Tibial nerve (tissue), 4 donors: ENCODE measurements at places on chromosomes 6 and 20. TPM values are rescaled to one million over a fixed set of nuclear protein-coding genes. Genes with fewer than 3 reads are reported as not detected.

GRCh38 chr6:19719691-19720128 is 117.5 kb upstream of the ID4 start:
- no peak for DNase-seq

GRCh38 chr6:16224409-16224808 is 14.0 kb upstream of the GMPR start:
- DNase-seq = no peak

DNA sequence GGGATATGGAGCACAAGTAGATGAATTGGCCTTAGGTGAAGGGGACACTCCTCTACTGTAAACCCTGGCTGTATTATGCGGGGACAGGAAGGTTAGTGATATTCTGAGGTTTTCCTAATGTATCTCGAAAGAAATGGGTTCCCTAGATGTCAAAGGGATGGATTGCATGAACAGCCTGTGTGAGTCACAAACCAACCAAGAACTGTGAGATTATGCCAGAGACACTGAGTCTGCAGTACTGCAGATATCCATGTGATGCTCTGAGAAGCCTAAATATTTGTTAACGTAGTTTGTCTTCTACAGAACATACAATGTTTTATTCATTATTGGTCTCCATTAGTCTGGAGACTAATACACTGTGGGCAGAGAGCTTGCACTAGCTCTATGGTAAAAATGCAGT is 182.2 kb downstream of the AKAP7 start:
- DNase-seq = no peak

GRCh38 chr6:52994839-52995088 is 320 bp downstream of the GSTA4 start:
- no peak for DNase-seq

DNA sequence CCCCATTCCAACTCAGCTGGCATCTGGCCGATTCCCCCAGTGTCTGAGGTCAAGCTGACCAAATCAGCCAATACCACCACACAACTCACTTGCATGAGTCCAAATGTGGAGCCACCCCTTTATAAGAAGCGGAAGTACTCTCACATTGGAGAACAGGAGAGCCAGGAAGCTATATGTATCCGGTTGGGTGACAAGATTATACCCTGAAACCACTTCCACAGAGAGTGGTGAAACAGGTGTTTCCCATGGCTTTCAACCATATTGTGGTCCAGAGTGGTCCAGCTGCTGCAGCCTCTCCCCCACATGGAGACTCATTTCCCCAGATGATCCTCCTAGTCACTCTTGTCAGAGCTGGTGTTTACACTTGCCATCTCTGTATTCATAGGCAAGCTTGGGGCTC is 24.0 kb upstream of the SERINC1 start:
- no peak for DNase-seq

DNA sequence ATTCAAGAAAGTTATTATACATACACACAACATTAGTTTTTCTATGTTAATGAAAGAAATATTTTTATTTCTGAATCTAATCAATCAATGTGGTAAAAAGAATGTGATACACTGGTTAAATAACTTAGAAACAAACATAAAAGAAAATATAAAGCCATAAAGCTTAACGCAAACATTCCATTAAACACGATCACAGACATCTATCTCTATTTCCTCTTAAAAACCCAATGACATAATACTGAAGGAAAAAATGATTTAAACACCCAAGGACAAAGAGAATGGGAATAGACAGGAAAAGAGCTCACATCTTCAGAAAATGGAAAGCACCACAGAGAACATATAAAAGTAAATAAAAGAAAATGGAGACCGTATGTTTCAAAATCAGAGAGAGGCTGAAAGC is 19.4 kb downstream of the ZUP1 start:
- DNase-seq = no peak

GRCh38 chr20:43955062-43955749 is 40.6 kb downstream of the TOX2 start:
- no peak for DNase-seq

- no peak for DNase-seq
Measured at GRCh38 chr20:35773154-35773751, 1.4 kb downstream of the PHF20 start.

DNA sequence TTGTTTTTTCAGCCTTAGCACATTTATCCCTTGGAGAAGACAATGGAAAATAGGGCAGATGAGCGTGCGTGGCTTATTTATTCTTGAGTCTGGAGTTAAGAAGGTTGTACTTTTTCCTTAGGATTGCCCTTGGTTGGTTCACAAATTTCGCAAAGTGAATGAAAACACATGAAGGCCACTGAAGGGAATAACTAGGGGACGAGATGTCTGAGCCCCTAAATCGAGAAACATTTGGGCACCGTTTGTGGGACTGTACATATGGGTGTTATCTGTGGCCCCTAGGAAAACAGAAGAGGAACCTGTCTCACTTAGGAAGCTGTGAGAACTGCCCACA is 19.4 kb upstream of the TRIM27 start:
- no peak for DNase-seq

RREB1 gene
- 32.3 TPM for total RNA-seq

- no peak for DNase-seq
Measured at GRCh38 chr6:13763740-13764381, 50.5 kb downstream of the MCUR1 start.

ISM1 gene
- 19.3 TPM for total RNA-seq

DNA sequence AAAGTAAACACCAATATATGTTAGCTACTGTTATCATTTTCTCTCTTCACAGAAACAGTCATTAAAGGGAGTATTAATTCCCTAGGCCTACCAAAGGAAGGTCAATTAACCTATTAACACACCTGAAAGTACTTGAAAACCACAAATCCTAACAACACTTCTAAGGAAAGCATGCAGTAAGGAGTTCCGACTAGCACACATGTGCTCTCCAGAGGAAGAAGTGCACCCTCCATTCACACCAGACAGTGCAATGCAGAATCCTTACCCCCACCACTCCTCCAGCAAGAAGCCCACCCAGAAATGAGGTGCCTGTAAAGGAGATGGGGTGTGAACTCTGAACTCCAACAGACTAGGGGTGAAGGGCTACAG is 58.7 kb downstream of the EPB41L2 start:
- no peak for DNase-seq

HSF2 gene
- total RNA-seq = 23.5 TPM

DNA sequence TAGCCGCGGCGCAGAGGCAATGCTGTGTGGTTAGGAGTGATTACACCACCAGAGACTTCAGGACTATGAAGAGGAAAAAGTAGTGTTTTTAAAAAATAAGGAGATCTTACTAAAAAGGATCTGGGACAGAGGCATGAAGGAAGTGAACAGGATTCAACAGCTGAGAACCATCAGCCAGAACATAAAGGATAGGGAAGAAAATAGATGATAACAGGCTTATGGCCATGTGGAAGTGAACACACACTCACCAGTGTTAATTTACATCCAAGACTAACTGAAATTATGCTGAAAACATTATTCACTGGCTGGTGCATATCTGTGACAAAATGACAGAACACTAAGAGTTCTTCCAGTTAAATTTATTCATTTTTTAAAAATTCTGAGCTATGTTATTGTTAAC is 47.5 kb upstream of the BCLAF1 start:
- no peak for DNase-seq

FABP7 gene
- total RNA-seq = not detected

- no peak for DNase-seq
Measured at GRCh38 chr20:52496191-52496590, 304.6 kb upstream of the ZFP64 start.

DNA sequence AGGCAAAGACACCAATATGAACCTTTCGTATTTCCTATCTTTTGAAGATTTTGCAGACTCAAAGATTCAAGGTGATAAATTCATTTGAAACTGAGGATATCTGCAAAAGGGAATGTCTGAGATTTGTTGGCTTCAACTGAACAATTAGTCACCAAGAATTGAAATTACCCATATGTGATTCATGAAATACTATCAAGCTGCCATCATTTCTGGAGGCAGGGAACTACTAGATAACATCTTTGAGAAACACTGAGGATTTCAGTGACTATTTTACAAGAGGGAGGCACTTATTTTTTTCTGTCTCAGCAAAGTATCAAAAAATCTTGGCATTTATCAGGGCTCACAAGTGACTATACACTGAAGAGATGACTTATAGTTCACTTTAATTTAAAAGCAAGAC is 39.8 kb upstream of the MMS22L start:
- DNase-seq = no peak

DNA sequence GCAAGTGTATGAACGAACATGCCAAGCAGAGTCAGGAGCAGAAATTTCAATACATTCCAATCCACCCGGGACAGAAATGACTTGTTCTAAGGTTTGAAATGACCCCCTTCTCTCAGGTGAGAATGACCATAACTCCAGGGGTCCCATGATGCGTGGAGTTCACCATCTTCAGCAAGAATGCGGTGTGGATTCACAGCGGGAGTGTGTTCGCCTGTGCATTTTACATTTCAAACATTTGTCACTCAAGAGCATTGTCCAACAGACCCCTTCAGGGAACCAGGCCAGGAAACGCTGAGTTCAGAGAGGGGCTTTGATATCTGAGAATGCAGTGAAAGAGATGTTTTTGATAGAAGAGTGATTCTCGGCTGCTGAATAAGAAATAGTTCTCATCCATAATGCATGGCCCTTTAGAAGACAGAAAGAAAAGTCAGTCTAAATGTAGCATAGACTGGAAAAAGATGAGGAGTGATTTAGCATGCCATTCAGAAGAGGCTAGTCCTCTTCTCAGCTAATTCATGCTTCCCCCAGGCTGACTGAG is 200.3 kb upstream of the KCNG1 start:
- DNase-seq = no peak

GRCh38 chr20:63343460-63344445 is 17.4 kb downstream of the CHRNA4 start:
- DNase-seq = no peak

DNA sequence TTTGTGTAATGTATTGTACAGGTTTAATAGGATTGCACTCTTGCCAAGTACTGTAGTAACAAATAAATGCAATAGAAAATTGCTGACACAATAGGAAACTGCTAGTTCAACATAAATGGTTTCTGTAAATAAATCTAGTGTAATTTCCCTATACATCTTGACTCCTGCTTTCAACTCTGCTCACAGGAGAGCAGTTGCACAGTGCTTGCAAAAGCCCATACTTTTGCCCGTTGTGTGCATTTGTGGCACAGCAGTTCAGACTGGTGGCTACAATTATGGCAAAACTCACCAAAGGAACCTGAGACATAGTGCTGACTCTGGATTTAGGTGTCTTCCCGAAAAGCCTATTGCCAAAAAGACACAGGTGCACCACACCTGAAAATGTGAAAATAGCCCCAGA is 953.3 kb upstream of the SLC35B3 start:
- no peak for DNase-seq

- DNase-seq = peak; percentile 60
Measured at GRCh38 chr6:32952817-32953739, at the start of gene HLA-DMA. TSS of gene HLA-DMA (minus strand) at chr6:32953097. CDS start at chr6:32953036, 61 bp downstream.

PNLDC1 gene
- total RNA-seq = not detected

MMP24OS gene
- 35.2 TPM for total RNA-seq

DNA sequence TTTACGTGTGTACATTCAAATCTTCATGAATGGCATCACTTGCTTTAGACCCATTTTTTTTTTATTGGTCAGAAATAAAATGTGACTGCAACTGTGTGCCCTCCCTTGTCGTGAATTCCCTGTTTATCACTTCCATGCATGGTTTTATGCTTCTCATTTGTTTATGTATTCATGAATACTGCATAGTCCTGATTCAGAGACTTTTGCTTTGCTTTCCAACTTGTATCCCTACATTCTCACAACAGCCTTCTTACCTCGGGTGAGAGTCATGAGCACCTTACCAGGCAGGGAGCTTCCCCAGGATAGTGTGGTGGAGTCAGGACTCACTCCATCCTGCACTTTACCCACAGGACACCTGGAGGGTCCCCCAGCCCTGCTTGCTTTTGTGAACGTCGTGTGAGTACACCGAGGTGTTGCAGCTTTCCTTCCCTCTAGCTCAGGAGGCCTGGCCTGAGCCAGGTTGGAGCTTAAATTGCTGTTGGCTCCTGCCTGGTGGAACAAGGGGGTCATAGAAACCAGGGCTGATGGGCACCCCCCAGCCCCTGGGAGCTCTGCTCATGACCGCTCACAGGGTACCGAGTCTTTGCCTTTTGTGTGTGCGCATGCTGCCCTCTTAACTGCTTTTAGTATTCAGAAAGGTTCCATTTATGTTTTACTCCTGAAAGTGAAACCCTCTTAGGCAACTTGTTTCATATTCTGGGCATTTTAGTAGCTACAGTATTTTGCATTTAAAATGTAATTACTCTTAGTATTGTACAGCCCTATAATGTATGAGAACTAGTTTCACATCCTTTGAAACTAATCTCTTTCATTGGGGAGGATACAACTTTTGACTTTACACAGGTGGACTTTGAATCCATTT is 66.0 kb downstream of the CDS2 start:
- no peak for DNase-seq

CYP39A1 gene
- total RNA-seq = 3.3 TPM

- no peak for DNase-seq
Measured at GRCh38 chr6:158410784-158411183, 98.5 kb downstream of the TULP4 start.

GRCh38 chr20:25196786-25197120 is 1.2 kb downstream of the ENTPD6 start:
- DNase-seq = no peak

DNA sequence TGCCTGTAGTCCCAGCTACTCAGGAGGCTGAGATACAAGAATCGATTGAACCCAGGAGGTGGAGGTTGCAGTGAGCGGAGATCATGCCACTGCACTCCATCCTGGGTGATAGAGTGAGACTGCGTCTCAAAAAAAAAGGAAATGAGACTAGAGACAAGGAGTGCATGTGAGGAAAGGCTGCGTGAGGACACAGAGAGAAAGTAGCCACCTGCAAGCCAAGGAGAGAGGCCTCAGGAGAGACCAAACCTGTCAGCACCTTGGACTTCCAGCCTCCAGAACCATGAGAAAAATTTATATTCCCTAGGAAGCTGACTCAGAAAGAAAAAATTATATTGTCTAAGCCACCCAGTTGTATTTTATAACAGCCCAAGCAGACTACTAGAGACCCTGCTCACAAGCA is 7.4 kb upstream of the BEND3 start:
- DNase-seq = no peak

DNA sequence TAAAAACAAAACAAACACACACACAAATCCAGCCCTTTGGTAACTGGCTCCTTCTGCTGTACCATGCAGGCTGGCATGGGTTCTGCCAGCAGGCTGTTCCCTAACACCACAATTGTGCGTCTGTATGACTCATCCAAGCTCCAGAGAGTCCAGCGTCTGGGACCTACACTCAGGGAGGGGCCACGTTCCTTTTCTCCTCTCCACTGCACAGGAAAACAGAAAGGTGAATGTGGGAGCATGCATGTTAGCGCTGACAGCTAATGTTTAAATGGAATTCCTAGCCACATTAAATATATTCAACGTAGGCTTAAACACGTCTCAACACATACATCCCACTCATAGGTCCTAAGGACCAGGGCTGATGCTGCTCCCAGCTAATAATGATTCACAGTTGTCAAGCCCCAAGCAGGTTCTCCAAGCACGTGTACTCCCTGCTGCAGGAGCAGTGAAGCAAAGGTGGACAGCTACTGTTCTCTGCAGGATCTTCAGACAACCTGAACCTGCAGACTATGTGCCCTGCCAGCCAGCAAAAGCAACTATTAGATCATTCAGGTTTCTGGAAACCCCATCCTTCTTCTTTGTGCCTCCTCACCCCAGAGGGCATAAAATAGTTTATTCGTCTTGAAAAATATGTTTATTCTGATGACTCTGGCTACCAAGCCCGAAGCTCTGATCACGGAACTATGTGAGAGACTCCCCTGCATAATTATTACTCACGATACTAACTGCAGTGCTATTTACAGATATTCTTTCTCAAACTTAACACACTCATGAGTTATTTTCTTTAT is 20.9 kb downstream of the MAP1LC3A start:
- DNase-seq = peak; percentile 35
